ENCODE measurements at places on chromosomes 7 and 10.
A peak's percentile ranks its signal among the peaks of the same experiment; 100 is the strongest.

GRCh38 chr7:130554481-130554880, 62.6 kb downstream of the MEST start:
- no peak for DNase-seq

- no peak for DNase-seq
Observed at GRCh38 chr10:63697956-63698786, 177.0 kb downstream of the REEP3 start.

GRCh38 chr7:127413962-127414361, 21.5 kb upstream of the ZNF800 start:
- DNase-seq, result no peak

DNA sequence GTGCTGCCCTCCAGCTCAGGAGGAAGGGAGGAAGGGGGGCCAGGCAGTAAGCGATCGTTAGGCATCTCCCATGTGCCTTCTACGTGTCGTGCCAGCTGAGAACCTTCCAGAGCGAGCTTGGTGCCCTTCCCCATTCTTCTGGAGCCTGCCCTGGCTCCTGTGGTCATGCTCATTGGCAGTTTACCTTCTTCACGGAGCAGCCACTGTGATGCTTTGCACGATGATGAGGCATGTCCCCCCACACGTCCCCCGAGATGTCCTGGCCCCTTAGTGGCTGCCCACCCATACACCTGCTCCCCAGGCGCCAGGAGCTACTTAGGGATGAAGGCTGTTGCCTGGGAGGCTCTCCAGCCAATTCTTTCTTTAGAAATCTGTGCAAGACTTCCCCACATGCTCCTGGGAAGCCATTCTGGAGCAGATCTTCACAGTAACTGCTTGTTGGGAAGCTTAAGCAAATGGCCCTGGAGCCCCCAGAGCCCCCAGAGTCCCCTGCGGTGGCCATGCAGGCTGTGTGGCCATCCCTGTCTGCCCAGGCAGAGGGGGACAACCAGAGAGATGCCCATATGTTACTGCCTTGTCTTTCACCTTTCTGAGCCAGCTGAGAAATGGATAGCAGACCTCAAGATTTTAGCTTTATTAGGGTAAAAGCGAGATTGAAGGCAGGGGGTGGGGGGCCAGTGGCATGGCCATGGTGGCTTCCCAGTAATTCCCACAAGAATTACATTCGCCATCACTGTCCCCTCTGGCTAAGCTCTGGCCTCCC, 199.0 kb downstream of the EBF3 start:
- DNase-seq, result no peak

GRCh38 chr10:101580486-101581399, 7.3 kb downstream of the POLL start:
- no peak for DNase-seq

DNA sequence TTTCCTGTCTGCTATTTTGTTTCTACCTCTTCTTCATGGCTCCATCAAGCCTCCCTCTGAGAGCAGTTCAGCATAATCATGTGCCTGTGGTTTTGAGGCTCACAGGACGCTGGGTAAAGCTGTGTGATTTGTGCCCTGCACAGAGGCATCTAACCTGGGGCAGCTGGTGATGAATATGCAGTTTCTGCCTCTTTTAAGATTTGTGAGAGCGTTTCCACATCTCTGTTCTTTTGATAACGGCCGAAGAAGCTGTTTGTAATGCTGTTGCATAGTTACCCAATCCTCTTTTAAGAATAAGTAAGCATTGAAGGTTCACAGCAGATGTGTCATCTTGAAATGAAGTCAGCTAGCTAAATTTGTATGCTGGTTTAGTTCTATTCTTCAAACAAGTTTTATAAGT, 45.2 kb downstream of the PNLIPRP3 start:
- no peak for DNase-seq

- no peak for DNase-seq
Observed at GRCh38 chr7:72503644-72504043, 91.5 kb upstream of the CALN1 start.

DNA sequence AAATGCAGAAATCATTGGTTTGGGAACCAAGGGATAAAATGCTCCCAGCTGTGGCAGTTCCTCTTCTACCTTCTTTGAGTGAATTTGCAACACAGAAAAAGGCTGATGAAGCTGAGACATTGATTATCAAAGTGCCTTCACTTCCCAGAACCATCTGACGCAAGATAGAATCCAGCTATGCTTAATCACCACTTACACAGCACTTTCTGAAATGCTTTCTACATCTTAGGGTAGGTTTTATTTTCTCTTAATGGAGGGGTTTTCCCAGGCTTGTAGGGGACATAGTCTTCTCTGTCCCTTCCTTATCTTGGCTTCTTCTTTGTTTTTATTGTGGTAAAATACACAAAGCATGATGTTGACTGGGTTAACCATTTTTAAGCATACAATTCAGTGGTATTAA, 332.6 kb upstream of the ZNF32 start:
- no peak for DNase-seq

GRCh38 chr7:144854839-144855424, 19.1 kb upstream of the TPK1 start:
- DNase-seq, result peak; percentile 11

DNA sequence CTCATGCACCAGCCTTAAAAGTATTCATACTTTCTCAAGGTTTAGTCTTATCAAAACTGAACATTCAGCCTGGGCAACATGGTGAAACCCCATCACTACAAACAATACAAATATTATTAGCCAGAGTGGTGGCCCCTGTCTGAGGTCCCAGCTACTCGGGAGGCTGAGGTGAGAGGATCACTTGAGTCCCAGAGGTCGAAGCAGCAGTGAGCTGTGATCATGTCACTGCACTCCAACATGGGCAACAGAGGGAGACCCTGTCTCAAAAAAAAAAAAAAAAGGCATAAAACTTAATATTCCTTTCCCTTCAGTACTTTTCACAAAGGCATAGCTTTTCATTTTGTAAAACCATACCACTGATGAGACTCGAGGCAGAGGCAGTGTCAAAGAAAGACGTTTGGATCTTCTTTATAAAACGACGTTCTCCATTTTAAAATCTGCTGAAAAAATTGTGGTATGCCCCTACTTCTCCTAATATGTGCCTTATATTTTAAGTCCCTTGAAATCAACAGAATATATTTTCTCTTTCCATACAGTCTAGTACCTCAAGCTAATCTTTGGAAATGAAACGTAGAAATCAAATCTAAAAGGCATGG, 1.9 kb downstream of the NSUN6 start:
- no peak for DNase-seq

DNA sequence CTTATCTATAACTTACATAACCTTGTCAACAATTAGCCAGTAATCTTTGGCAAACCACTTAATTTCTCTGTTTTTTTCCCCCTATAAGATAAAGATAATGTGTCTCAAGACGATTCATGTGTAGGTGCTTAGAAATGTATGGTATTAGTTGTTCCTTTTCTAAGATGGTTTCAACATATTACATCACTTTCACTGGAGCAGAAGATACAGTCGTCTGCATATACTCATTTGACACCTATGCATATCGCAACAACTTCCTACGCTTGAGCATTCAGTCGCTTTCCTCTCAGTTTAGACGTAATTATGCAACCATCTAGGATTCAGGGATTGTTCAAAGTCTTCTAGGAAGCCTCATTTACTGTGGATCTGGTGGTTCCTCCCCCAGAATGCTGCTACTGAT, 396.7 kb downstream of the PHTF2 start:
- no peak for DNase-seq

GRCh38 chr10:63166742-63167258, 33.7 kb downstream of the NRBF2 start:
- DNase-seq, result peak; percentile 13
